ENCODE measurements at places on chromosomes 1 and 21. TPM values are rescaled to one million over a fixed set of nuclear protein-coding genes. Genes with fewer than 3 reads are reported as not detected.

OR6K3 gene
- not detected for total RNA-seq

SPRR4 gene
- not detected for total RNA-seq

LAPTM5 gene
- total RNA-seq: 0.13 TPM

ATAD3C gene
- not detected for total RNA-seq

S100A7 gene
- not detected for total RNA-seq

ALX3 gene
- total RNA-seq: not detected

GPX7 gene
- 0.10 TPM for total RNA-seq

RAB7B gene
- 1.4 TPM for total RNA-seq

B3GALT5 gene
- 0.23 TPM for total RNA-seq

LRRC53 gene
- total RNA-seq: not detected

TMEM51 gene
- 41.6 TPM for total RNA-seq

TFAP2E gene
- 0.55 TPM for total RNA-seq

LCE6A gene
- total RNA-seq: not detected

SLAMF8 gene
- total RNA-seq: not detected
